ENCODE measurements at places on chromosomes 6 and 20.

- DNase-seq = peak; percentile 52
These were observed 6.8 kb upstream of the USP49 start for GRCh38 chr6:41901882-41902519.

DNA sequence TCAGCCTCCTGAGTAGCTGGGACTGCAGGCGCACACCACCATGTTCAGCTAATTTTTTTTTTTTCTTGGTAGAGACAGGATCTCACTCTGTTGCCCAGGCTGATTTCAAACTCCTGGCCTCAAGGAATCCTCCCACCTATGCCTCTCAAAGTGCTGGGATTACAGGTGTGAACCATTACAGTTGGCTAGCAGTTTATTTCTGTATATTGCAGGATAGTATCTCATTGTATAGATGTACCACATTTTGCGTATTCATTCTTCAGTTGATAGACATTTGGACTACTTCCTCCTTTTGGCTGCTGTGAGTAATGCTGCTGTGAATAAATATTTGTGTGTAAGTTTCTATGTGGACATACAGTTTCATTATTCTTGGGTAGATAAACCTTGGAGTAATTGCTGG, 32.9 kb downstream of the ASXL1 start:
- DNase-seq = no peak

GRCh38 chr20:58237318-58238132, 9.1 kb upstream of the ANKRD60 start:
- no peak for DNase-seq

GRCh38 chr20:39298571-39299506, 336.7 kb downstream of the DHX35 start:
- DNase-seq = no peak

GRCh38 chr6:121743691-121744090, 308.2 kb downstream of the GJA1 start:
- DNase-seq = no peak

GRCh38 chr6:110185879-110186278, 5.7 kb downstream of the CDC40 start:
- no peak for DNase-seq

GRCh38 chr6:11902527-11902926, 109.6 kb upstream of the HIVEP1 start:
- DNase-seq = no peak

DNA sequence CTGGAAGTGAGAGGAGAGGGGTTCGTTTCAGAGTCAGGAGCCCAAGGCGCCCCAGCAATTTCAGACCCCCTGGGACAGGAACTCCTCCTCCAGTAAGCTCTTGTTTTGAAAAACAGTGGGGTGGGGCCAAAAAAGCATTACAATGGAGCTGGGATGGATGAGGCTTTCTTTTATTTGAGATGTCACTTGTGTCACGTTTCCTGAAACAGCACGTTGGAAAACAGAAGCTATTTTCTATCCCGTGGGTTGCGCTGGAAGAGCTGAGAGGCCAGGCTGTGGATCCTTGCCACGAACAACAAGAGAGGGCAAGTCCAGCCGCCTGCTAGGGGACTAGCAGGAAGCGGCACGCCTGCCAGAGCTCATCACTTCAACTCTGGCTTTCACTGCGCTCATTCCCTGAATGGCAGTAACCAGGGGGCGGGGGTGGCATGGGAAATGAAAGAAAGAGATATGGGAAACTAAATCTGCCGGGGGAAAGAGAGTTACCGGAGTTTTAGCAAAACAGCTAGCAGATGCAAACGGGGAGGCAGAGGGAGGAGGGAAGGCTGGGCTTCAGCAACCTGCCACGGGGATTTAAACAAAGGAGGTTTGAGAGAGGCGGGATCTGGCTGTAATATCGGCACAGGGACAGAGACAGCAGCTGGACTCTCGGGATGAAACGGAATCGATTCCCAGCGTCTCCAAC, 34.6 kb downstream of the GCNT2 start:
- no peak for DNase-seq

GRCh38 chr6:123994891-123995635, 191.4 kb downstream of the NKAIN2 start:
- DNase-seq = no peak

DNA sequence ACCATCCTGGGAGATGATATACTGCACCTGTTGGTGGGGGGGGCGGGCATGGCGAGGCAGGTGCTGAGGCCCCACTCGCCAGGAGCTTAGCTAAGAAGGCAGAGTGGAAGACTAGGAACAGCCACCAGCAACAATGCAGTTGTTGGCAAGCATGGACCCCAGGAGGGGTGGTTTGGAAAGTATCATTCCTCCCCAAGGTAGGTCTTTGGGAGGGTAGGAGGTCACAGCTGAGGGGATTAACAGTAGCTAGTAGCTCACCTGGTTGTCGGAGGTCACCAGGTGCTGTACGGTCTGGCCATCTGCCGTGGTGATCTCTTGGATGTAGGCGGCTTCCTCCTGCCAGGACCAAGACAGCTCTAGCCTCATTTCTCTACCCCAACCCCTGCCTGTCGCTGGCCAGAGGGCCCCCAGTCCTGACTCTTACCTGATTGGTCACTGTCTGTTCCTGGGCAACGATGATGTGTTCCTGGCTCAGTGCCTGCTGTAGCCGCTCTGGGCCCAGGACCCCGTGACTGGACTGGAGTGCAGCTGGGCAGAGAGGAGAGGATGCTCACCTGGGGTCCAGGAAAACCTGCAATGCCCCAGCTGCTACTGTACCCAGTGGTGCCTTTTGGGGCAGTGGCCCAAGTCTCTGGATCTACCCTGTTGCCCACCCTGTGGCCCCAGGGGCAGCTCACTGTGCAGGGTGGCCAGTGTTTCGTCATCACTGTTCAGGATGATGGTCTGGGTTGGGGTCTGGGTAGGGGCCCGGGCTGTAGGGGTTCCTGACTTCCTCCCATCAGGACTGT, 15.3 kb downstream of the PCIF1 start:
- no peak for DNase-seq

GRCh38 chr6:143328876-143329275, 121.6 kb downstream of the ADAT2 start:
- DNase-seq = no peak

DNA sequence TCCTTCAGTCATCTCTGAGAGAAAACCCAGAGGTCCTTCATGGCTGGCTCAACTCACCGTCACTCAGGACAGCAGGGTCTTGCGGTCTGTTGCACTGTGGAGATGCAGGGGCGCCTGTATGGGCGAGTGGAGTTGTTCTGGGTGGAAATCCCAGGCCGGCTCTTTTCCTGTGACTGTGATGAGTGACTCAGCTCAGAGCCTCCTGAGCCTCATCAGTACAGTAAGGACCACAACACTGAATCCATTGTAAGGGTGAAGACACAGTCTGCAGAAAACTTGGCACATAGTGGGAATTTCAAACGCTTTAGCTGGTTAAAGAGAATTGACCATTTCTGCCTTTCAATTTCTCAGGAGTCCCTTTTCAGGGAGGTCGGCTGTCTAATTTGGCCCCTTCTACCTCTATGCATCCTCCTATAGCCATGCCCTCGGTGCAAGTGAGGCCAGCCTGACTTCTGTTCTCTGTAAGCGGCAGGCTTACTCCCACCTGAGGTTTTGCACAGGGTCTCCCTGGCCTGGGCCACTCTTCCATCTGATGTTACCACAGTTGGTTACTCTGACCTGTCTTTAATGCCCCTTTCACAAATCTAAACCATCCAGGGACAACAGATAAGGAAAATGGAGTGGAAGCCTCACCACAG, 35.5 kb upstream of the TBXT start:
- DNase-seq = no peak

DNA sequence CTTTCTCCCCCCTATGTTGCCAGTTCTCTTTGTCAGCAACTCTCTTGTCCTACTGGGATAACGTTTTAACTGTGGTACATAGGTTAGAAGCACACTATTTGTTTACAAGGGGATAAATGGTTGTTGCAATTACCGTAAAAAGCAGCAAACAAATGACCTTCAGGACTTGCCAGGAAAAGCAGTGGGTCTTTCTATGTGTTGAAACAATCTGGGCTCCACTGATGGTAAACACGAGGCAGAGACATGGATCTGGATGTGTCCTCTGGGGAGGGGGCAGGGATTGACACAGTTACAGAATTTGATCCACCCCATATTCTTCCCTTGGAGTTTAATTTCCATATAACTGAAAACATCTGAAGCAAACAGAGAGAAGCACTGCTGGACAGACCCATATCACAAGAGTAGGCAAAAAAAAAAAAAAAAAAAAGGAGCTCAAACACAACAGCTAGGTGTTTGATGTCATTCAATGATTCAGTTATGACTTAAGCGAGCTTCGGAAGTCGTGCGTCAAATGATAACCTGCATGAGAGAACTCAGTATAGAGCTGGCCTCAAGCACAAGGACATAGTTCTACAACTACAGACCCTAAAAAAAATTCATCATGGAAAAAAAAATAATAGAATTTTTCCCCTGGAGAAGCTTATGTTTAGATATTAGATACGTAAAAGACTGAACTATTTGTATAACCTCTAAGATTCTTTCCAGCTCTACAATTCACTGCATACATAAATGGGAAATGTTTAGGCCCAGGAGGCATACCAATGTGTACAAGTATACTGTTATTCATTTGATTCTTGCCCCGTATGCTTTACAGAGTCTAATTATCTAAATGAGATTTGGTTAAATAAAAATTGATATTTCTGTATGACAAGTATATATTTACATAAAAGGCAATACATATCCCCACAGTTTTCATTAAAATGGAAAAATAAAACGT, 127.7 kb downstream of the ALDH8A1 start:
- DNase-seq = no peak

DNA sequence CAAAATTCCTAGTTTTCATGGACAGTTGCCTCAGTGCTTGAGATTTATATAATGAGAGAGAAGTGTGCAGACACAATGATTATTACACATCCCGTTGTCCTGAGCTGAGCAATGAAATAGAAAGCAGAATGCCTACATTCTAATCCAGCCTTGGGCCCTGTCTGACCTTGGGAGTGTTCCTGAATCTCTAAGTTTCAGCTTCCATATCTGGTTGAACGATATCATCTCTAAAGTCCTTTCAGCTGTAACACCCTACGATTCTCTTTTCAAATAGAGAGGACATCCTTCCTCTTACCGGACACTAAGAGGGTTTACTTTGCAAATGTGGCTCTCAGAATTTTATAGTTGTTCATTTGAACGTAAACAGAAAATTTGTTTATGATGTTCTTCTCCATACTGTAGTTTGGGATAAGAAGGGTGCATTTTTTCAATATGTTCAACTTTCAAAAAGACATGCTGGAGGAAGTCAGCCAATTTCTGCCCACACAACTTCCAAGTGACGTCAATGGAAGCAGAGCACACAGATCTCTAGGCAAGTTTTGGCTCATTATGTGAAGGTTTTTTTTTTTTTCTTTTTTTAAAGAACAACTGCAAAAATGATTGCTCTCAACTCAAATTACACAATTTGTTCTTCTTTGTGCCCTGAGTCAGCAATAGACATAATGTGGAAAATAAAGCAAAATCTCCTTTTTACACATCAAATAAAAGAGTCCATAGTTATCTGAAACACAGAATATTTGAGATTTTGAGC, 50.4 kb downstream of the PDE7B start:
- peak; percentile 13 for DNase-seq

GRCh38 chr20:50729901-50730764, 1.2 kb upstream of the PARD6B start:
- no peak for DNase-seq

- no peak for DNase-seq
These were observed 34.7 kb downstream of the EFCAB8 start for GRCh38 chr20:32893263-32894025.

- DNase-seq = no peak
These were observed 12.7 kb downstream of the SPDEF start for GRCh38 chr6:34543421-34543820.

- DNase-seq = no peak
These were observed 219.8 kb upstream of the ARID1B start for GRCh38 chr6:156557251-156557910.

GRCh38 chr20:60071965-60072364, 113.7 kb downstream of the CDH26 start:
- DNase-seq = no peak

DNA sequence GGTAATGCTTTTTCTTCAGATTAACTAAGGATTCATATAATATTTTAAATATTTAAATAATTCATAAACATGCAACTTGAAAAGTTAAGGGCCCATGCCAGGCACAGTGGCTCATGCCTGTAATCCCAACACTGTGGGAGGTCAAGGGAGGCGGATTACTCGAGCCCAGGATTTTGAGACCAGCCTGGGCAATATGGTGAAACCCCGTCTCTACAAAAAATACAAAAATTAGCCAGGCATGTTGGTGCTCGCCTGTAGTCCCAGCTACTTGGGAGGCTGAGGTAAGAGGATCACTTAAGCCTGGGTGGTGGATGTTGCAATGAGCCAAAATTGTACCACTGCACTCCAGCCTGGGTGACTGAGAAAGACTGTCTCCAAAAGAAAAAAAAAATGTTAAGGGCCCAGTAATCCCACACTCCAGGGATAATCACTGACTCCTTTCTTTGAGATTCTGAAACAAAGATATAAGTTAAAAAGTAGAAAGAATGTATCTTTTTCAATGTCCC, 7.9 kb upstream of the RIN2 start:
- DNase-seq = no peak

- no peak for DNase-seq
These were observed 244.0 kb downstream of the BTBD3 start for GRCh38 chr20:12161734-12162133.

DNA sequence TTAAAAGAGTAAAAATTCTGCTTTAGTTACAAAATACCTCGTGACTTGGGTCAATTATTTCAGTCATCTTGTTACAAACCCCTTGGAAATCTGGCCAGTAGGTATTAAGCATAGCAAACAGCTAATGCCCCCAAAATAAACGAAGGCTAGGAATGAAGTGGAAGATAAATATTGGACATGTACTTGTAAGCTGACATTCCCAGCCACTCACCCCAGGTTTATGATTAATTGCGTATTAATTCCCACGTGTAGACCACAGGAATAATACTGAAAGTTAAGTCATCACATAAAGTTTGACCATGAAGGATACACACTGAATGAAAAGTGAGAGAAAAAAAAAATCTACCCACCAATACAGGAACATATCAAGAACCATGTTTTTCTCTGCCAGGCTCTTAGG, 936.5 kb upstream of the ADGRB3 start:
- DNase-seq = no peak

- no peak for DNase-seq
These were observed 26.8 kb downstream of the ERGIC3 start for GRCh38 chr20:35568645-35569044.

DNA sequence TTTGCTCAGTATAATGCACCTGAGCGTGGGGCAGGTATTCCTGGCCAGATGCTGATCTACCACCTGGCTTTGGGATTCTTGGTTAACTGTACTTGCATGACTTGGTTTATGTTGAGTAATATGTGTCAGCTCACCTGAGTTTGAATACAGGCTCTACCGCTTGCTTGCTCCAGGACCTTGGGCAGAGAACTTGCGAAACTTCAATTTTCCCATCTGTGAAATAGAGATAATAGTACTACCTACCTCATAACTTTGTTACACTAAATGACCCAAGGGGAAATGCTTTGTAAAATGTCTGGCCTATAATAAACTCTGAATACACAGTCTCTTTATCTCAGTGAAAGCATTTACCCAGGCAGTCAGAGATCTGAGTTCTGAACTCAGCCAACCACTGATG, 51.8 kb downstream of the SCAND1 start:
- DNase-seq = no peak
